ENCODE measurements at places on chromosomes 6 and 20.
A peak's percentile ranks its signal among the peaks of the same experiment; 100 is the strongest.

- no peaks in the 10 kb centered on the region for H3K27me3 ChIP-seq
- peaks cover 45% of the 10 kb centered on the region for H3K36me3 ChIP-seq
- DNase-seq, result peak; percentile 62
- peaks cover 23% of the 10 kb centered on the region for H3K4me1 ChIP-seq
Observed at GRCh38 chr20:49888212-49889000, 26.9 kb downstream of the SPATA2 start.

DNA sequence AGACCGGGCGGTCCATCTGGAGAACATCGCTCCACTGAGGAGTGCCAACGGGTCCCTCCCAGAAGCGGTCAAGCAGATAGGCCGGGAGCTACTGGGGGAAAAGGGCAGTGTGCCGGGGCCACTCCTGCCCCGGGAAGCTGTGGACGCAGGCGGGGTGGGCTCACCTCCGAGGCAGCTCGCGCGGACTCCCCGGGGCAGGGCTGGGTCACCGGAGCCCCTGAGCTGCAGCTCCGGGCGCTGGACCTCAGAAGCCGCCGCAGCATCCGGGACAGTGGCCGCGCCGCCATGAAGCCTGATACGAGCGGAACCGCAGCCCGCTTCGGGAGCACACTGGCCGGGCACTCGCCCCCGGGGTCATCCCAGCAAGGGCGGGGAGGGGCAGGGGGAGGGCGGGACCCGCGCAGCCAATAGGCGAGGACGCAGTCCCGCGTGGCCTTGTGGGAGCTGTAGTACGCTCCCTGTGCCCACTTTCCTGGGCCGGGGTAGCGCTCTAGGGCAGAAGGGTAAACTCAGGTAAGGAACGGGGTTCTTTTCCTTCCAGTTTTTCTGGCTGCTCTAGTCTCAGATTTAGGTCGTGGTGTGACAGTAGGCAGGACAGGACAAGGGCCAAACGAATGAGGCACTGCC, at the start of gene MOCS1:
Gene MOCS1, minus strand, starts transcription at position 332 of the 627 bp plus-strand sequence. Its CDS starts 45 bp downstream, at position 287.
- H3K27me3 ChIP-seq, result peaks cover 14% of the 10 kb centered on the region
- H3K27ac ChIP-seq, result no peak within 1 kb of the TSS

DNA sequence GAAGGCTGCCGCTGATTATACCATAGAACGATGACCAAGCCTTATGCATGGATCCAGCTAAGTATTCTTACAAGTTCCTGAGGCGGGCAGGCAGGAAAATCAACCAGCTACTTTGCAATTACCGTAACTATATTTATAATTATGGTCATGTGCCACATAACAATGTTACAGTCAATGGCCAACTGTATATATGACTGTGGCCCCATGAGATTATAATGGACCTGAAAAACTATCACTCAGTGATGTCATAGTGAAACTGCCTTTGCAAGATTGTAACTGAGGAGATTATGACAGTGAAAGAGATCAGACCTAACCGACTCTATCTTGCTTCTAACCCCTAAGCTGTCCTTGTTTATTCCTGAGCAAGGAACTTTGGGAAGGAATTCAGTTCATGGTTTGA, 33.1 kb upstream of the FAM135A start:
- no peaks in the 10 kb centered on the region for H3K36me3 ChIP-seq
- no peak overlapping the region for H3K27ac ChIP-seq
- H3K4me3 ChIP-seq, result no peak overlapping the region

DNA sequence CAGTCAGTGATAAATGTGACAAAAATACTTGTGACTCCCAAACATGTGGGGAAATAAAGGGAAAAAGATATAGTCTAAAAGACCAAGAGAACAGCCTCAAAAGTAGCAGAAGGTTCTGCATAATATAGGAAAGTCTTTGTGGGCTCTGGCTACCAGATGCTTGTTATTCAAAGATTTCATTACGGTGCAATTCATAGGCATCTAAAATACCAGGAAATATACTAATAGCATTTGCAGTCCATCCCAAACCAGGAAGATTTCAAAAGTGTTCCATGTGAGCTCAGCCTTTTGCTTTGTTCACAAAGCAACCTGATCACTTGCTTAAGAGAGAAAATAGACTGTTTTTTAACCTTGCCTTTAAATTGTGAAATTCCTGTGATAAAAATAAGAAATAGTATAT, 506.7 kb upstream of the MARCKS start:
- H3K27me3 ChIP-seq, result no peaks in the 10 kb centered on the region
- H3K36me3 ChIP-seq, result no peaks in the 10 kb centered on the region
- no peak for DNase-seq
- H3K4me3 ChIP-seq, result no peak overlapping the region

GRCh38 chr20:50645253-50646068, 45.9 kb downstream of the RIPOR3 start:
- DNase-seq, result no peak
- H3K27ac ChIP-seq, result no peak overlapping the region
- H3K4me1 ChIP-seq, result no peaks in the 10 kb centered on the region
- no peaks in the 10 kb centered on the region for H3K27me3 ChIP-seq
- H3K36me3 ChIP-seq, result no peaks in the 10 kb centered on the region

GRCh38 chr6:2480267-2480966, 235.0 kb upstream of the GMDS start:
- no peak overlapping the region for H3K4me3 ChIP-seq
- DNase-seq, result no peak
- H3K36me3 ChIP-seq, result peaks cover 3% of the 10 kb centered on the region
- H3K4me1 ChIP-seq, result no peaks in the 10 kb centered on the region
- peaks cover 15% of the 10 kb centered on the region for H3K27me3 ChIP-seq
- H3K27ac ChIP-seq, result no peak overlapping the region

- no peaks in the 10 kb centered on the region for H3K36me3 ChIP-seq
- H3K27ac ChIP-seq, result no peak overlapping the region
- no peak for DNase-seq
- H3K4me3 ChIP-seq, result no peak overlapping the region
- H3K27me3 ChIP-seq, result no peaks in the 10 kb centered on the region
- no peaks in the 10 kb centered on the region for H3K4me1 ChIP-seq
Observed at GRCh38 chr20:6838181-6838826, 70.8 kb downstream of the BMP2 start.

DNA sequence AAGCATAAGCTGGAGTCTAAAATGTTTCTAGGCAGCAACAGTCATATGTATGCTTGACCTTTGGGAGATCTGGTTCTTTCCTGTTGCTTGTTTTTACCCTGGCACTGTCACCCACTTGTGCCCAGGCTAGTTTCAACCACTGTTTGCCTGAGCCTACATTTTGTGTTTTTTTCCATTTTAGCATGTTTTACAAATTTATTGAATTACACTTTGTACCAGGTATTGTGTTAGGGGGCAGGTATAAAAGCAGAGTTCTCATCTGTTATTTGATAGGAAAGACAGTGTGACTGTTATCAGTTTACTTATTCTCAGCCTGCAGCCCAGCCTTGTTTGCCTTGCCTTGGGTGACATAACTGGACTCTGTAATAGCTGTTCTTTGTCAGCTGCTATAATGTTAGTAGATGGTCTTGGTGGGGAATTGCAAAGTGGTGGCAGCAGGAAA, 147.0 kb downstream of the CDKAL1 start:
- no peak overlapping the region for H3K4me3 ChIP-seq
- no peak overlapping the region for H3K27ac ChIP-seq
- no peaks in the 10 kb centered on the region for H3K36me3 ChIP-seq

GRCh38 chr6:143844006-143844405, 868 bp downstream of the LTV1 start:
- H3K27me3 ChIP-seq, result no peaks in the 10 kb centered on the region
- H3K36me3 ChIP-seq, result peaks cover 40% of the 10 kb centered on the region
- H3K27ac ChIP-seq, result peak overlapping the region; percentile 91
- no peak for DNase-seq

DNA sequence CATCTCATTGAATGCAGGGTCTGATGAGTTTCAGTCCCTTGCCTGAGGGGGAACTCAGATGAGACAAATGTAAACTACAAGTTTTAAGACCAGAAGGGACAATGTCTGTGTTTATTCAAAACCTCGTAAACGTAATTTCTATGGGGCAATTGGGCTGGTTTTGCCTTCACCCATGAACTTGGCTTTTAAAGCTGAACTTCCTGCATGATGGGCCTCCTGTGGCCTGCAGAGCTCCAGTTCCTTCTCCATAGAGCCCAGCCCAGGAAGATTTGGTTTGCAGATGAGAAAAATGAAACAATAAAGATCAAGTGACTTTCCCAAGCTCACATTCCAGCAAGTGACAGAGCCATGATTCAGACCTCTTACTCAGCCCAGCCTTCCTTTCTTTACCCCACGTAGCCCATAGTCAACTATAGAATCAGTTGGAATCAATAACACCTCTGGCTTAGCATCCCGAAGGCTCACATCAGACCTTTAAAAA, 612.3 kb downstream of the UTRN start:
- H3K4me1 ChIP-seq, result no peaks in the 10 kb centered on the region
- H3K4me3 ChIP-seq, result no peak overlapping the region
- H3K27me3 ChIP-seq, result peaks cover 5% of the 10 kb centered on the region
- no peak overlapping the region for H3K27ac ChIP-seq

GRCh38 chr6:55557146-55557545, 21.8 kb downstream of the HMGCLL1 start:
- H3K4me3 ChIP-seq, result no peak overlapping the region
- H3K36me3 ChIP-seq, result no peaks in the 10 kb centered on the region
- H3K27ac ChIP-seq, result no peak overlapping the region
- no peak for DNase-seq
- no peaks in the 10 kb centered on the region for H3K27me3 ChIP-seq

DNA sequence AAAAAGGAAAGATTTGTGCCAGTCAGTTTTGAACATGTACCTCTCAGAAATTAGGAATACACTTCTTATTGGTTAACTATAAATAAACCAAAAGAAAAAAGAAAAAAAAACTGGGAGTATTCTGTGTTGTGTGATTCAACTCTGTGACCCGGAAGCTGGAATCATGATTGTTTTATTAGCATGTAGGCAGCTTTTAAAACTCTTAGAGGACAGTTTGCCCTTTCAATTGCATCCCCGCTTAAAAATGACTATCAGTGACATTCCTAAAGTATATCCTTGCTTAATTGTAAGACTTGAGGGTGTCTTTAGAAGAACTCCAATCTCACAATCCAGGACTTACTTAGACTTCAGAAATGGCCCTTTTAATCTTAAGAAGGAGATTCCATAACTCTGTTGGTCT, 29.1 kb upstream of the TENT5A start:
- H3K27me3 ChIP-seq, result no peaks in the 10 kb centered on the region
- no peak for DNase-seq
- H3K36me3 ChIP-seq, result no peaks in the 10 kb centered on the region
- no peak overlapping the region for H3K27ac ChIP-seq

GRCh38 chr20:36862857-36863668, 12.9 kb upstream of the TLDC2 start:
- H3K36me3 ChIP-seq, result no peaks in the 10 kb centered on the region
- H3K4me3 ChIP-seq, result no peak overlapping the region
- H3K27ac ChIP-seq, result no peak overlapping the region
- peaks cover 46% of the 10 kb centered on the region for H3K27me3 ChIP-seq
- DNase-seq, result no peak
- H3K4me1 ChIP-seq, result peaks cover 15% of the 10 kb centered on the region

DNA sequence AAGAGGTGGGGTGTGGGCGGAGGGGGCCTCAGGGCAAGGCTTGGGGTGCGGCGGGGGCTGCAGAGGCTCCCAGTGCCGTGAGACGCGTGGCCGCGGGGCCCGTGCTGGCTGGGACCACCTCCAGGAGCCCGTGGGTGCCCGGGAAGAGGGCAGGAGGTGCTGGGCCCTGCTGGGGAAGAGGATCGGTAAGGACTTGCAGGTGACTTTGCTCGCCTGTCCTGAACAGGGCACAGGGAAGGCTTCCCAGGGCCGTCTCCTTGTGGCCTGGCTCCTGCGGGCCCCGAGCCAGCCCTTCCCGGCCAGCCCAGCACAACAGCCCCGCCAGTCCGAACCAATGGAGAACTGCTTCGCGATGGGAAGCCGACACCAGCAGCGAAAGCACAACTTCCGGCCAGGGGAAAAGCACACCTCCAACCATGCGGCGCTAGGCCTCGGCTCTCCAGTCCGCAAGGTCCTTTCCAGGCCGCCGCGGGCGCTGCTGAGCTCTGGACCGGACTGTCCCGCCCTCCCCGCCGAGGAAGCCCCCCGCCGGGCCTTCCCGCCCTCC, 32.3 kb downstream of the IRF4 start:
- H3K4me3 ChIP-seq, result no peak overlapping the region
- peaks cover 30% of the 10 kb centered on the region for H3K4me1 ChIP-seq

DNA sequence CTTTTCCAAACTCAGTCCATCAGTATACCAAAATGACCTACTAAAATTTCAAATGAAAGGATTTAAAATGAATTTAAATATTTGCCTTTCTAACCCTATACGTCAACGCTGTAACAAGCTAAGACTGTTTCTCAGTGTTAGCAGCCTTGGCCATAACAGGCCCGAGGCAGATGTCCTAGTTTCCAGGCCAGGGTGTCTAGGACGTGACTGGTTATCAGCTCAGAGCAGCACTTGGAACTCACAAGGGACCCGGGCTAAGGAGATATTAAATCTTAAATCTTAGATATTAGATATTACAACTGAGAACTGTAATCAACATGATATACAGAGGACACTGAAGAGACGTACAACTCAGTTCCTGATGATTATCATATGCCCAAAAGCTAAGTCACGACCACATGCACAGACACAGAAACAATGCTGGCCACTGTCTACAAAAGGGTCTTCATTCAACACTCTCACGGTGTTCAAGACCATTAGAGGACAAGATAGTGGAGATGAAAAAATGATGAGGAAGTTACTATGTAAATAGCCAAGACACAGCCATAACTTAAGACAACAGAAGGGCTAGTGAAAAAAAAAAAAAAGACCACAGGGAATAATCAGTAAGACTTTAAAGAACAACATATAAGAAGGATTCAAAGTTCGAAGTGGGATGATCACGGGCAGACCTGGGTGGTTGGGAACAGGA, at the start of gene CLDN20:
Gene CLDN20, plus strand, starts transcription at position 641 of the 691 bp plus-strand sequence. CDS start 11,707 bp downstream, outside the sequence.
- peaks cover 30% of the 10 kb centered on the region for H3K36me3 ChIP-seq
- H3K27me3 ChIP-seq, result no peaks in the 10 kb centered on the region
- no peak within 1 kb of the TSS for H3K4me3 ChIP-seq
- peaks cover 10% of the 10 kb centered on the region for H3K4me1 ChIP-seq

GRCh38 chr6:152642578-152643375, 5.6 kb upstream of the SYNE1 start:
- H3K36me3 ChIP-seq, result peaks cover 3% of the 10 kb centered on the region
- H3K4me3 ChIP-seq, result no peak overlapping the region
- no peak overlapping the region for H3K27ac ChIP-seq
- peak; percentile 48 for DNase-seq

DNA sequence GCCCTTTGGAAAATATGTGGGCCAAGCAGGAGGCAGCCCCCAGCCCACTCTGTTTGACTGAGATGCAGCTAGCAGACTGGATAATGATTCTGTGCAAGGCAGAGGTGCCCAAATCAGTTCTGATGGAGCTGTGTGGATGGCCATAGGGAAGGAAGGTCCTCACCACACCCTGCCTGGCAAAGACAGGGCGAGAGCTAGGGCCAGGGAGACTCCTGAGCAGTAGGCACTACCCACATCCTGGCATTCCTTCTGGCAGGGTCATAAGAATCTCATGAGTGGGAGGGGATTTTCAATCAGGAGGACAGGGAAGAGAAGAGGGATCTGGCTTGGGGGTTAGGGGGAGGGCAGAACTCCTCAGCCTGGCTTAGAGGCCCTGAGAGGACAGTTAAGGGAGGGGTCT, 18.6 kb upstream of the TREM2 start:
- peaks cover 16% of the 10 kb centered on the region for H3K27me3 ChIP-seq
- H3K27ac ChIP-seq, result peak overlapping the region; percentile 2
- H3K4me3 ChIP-seq, result no peak overlapping the region
- DNase-seq, result no peak
- H3K4me1 ChIP-seq, result peaks cover 28% of the 10 kb centered on the region

GRCh38 chr6:157557559-157557958, 176.6 kb downstream of the ZDHHC14 start:
- H3K4me3 ChIP-seq, result no peak overlapping the region
- peaks cover 9% of the 10 kb centered on the region for H3K27me3 ChIP-seq
- DNase-seq, result no peak

- no peak overlapping the region for H3K4me3 ChIP-seq
- H3K27ac ChIP-seq, result no peak overlapping the region
- no peak for DNase-seq
- H3K36me3 ChIP-seq, result peaks cover 9% of the 10 kb centered on the region
Observed at GRCh38 chr20:1396702-1397101, 3.8 kb upstream of the FKBP1A start.
